GM23248 (cell line): ENCODE measurements at places on chromosomes 5 and 9.

GRCh38 chr9:33852216-33852826 lies 35.4 kb downstream of the UBE2R2 start:
- peak; percentile 79 for DNase-seq

- no peak for DNase-seq
These were observed 3.0 kb downstream of the STC2 start for GRCh38 chr5:173325091-173325698.

DNA sequence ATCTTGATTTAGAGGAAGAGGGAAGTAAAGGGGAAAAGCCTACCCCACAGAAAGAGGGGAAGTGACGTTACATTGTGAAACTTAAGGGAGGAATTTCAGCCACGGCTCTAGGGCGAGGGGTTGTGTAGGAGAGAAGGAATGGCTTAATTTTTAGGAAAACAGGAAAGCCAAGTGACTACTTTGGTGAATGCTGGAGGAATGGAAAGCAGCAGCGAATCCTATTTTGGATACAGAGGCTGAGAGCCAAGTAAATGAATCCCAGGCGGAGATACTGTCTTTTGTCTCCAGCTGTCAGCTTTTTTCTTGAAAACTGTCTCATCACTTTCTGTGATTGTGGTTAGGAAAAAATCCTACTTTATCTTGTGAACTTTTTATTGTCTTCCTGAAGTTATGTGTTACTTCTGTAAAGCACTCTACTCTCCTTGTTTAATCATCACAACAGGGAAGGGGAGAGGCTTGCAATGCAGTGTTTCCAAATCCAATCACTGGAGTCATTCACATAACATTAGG lies 188.4 kb downstream of the TSSK1B start:
- peak; percentile 67 for DNase-seq

GRCh38 chr9:8560560-8561525 lies 761.3 kb upstream of the DMAC1 start:
- DNase-seq: no peak

DNA sequence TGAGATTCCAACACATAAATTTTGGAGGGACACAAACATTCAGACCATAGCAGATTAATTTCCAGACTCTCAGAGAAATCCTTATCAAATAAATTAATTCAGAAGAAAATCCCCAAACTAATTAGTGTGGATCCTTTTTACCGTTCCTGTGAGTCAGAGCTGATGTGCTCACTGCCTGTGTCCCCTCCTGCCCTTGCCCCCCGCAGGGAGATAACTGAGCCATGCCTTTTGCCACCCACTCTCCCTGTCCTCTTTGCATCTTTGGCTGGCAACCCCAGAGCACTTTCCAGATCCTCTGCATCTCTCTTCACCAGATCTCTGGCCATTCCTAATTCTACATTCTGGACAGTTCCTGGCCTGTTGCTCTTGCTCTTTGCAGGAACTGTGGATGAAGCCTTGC lies 135.4 kb upstream of the MAP1B start:
- DNase-seq: no peak

GRCh38 chr5:56638061-56638621 lies 177.2 kb upstream of the MAP3K1 start:
- DNase-seq: no peak

- no peak for DNase-seq
These were observed 111.1 kb downstream of the AGTPBP1 start for GRCh38 chr9:85630676-85631075.
